ENCODE measurements at places on chromosomes 2 and 18.
A peak's percentile ranks its signal among the peaks of the same experiment; 100 is the strongest.

GRCh38 chr2:12718015-12718671, 1.4 kb downstream of the TRIB2 start:
- DNase-seq, result peak; percentile 36

- no peak for DNase-seq
Measured at GRCh38 chr18:45517181-45517741, 98.0 kb upstream of the SLC14A2 start.

- no peak for DNase-seq
Measured at GRCh38 chr2:129936334-129936934, 43.0 kb upstream of the RAB6C start.

GRCh38 chr2:70300771-70301343, 1.0 kb downstream of the FAM136A start:
- no peak for DNase-seq

DNA sequence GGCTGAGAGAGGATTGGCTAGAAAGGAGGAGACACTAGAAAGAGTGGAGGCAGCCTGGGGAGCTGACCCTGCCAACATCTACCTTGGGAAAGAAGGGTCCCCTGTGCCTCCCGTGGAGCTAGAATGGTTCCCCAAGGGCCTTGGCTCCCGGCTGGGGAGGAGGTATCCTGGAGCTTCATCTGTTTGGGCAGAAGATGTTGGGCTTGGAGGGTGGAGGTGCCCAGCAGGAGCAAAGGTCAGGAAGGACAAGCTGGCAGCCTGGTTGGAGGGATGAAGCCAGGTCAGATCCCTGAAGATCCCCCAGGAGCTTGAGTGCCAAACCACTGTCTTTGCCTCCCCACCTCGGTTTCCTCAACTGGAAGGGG, 2.9 kb downstream of the ATP6V1B1 start:
- DNase-seq, result no peak

GRCh38 chr2:119659601-119660342, 19.2 kb upstream of the TMEM177 start:
- peak; percentile 34 for DNase-seq

GRCh38 chr2:125710561-125710960, 945.4 kb upstream of the GYPC start:
- DNase-seq, result no peak

GRCh38 chr2:9637330-9637729, 6.5 kb upstream of the YWHAQ start:
- no peak for DNase-seq

DNA sequence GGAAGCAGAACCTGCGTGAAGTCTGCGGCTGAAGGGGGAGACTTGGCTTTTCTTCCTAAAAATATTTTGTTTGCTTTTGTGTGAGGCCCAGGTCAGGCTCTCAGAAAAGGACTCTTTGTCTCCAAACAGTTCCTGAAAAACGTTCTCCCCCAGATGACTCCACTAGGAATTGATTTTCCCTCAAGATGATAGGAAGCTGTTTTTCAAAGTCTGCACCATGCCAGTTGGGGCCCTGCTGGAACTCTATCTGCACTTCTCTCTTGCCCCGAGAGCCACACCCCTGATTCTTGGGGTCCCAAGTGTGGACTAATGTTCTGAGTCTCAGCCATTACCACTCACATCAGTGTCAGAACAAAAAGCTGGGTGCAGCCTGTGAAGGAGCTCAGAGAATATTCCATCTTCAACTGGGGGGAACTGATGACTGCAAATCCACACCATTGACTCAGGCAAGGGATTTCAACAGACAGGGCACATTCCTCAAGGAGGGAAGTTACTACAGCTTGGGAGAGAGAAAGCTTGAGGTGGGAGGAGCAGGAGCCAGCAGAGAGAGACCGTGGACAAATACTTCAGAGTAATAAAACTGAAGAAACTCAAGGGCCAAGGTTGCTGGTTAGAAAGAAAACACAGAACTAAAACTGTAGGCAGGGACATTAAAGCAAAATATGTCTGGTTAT, 768.3 kb downstream of the RNF144A start:
- DNase-seq, result peak; percentile 37

- peak; percentile 27 for DNase-seq
Measured at GRCh38 chr2:74917702-74918619, 40.5 kb upstream of the POLE4 start.
